ENCODE measurements at places on chromosomes 1 and 21.

- no peak for DNase-seq
These were observed 62.4 kb upstream of the WNT4 start for GRCh38 chr1:22204989-22205913.

- DNase-seq, result no peak
These were observed 423.1 kb downstream of the HLX start for GRCh38 chr1:221302357-221302756.

DNA sequence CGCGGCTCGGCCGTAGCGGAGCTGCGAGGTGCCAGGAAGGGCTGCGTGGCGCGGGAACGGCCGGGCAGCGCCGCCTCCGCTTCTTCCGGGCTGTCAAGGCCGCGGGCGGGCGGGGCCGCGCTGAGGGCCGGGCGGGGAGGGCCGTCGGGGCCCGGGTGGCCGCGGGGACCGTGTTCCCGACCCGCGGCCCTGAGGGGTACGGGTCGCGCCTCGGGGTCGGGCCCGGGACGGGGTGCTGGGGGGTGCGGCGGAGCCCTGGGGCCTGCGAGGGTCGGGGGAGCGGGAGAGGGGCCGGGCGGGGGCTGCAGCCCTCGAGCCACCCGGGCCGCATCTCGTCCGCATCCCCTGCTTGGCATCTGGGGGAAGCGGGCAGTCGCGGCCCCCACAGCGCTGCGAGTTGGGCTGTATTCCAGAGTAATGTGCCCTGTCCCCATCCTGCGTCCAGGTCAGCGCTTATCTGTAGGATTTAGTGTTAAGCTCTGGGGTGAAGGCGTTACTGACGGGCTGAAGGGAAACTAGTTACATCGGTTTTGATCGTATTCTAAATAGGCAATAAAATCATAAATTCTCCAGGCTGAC is 379 bp downstream of the RER1 start:
- no peak for DNase-seq

DNA sequence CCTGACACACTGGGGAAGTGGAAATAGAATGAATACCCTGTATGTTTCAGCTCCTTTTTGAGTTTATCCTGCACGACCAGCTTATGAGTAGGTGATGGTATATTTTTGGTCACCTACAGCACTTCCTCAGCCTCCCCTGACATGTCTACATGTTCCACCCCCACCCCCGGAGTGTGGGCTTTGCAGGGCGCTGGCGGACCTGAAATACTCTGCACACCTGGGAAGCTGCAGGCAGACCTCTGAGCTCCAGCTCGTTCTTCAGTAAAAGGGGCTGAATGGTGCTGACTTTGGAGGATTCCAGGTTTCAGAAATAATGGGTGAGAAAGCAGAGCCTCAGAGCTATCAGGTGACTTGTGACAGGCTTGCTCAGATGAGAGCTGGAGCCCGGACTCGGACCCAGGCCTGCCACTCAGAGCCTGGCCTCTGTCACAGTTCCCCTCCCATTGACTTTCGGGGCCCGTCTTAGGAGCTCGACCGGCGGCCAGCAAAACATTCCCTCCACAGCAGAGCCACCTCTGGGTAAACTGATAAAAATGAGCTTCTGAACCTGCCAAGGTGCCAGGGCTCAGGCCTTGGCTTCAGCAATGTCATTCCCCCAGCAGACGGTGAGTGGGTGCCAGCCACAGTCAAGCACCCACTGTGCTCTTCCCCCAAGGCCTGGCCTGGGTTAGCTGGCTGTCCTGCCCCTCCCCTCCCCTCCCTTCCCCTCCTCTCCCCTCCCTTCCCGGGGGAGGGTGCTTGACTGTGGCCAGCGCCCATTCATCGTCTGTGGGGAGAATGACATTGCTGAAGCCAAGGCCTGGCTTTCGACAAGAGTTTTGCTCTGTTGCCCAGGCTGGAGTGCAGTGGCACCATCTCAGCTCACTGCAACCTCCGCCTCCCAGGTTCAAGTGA is 30.1 kb downstream of the DOP1B start:
- no peak for DNase-seq
